Activated CD4-positive, CD25-positive, alpha-beta regulatory T cell (primary cell): ENCODE measurements at places on chromosomes 3 and 15.

DNA sequence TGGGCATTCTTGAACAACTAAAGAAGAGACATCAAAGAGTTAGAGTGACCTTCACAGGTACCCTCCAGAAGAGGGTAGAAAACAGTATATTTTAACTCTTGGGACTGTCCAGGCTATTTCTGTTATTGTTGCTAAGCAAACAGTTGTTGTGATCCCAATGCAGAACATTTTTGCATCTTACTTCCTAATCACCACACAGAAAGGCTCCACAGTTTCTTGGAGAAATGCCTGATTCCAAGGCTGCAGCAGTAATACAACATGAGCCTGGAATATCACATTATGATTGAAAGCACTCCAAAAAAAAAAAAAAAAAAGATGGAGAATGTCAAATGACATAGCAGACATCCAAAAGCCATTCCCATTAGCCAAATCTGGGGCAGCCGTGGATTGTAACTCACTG, 195.6 kb downstream of the CTNNB1 start:
- no peak for DNase-seq

DNA sequence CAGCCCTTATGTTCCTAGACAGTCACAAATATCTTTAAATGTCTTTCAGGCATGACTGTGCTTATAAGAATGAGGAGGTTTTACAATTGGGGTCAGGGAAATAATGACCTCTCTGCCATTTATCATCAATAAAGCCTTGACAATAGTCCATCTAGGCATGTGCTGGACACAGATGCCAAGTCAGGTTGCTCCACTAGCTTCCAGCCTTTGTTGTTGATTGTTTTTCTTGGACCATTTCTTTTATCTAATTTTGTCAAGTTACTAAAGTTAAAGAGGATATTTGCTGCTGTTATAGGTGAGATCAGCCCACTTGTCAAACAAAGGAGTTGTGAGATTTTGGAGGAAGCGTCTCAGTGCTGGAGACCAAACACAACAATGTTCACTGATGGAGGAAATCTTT, 628.0 kb downstream of the ROBO2 start:
- DNase-seq, result no peak

DNA sequence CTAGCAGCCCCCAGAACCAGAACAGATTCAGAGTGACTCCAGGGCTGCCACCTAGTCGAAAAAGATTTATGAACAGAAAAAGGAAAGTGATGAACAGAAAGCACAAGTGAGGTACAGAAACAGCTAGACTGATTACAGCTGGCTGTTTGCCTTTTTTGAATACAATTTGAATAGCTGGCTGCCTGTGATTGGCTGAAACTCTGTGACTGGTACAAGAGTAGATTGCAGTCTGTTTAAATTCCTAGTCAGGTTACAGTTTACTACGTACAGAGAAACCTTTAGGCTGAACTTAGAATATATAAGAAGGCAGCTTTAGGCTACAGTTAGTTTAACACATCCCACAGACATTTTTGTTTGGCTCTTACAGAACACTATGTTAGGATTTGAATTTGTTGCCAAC, 10.0 kb downstream of the CCDC13 start:
- no peak for DNase-seq

DNA sequence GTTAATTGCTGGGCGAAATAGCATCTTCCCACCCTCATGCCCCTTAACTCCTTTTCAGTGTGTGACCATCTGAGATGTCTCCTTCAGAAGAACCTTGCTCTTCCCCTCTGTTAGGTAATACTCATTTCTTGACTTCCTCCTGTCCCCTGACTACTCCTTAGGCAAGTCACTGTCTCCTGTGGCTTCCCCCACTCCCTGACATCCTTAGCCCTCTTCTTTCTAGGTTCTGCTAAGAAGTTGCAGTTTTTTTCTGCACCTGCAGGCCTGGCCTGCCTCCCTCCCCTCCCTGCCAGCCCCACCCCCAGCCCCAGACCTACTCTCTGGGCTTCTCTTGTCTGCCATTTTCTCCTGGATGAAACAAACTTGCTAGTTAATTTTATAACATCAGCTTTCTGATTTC, 15.2 kb upstream of the EID1 start:
- DNase-seq, result no peak

DNA sequence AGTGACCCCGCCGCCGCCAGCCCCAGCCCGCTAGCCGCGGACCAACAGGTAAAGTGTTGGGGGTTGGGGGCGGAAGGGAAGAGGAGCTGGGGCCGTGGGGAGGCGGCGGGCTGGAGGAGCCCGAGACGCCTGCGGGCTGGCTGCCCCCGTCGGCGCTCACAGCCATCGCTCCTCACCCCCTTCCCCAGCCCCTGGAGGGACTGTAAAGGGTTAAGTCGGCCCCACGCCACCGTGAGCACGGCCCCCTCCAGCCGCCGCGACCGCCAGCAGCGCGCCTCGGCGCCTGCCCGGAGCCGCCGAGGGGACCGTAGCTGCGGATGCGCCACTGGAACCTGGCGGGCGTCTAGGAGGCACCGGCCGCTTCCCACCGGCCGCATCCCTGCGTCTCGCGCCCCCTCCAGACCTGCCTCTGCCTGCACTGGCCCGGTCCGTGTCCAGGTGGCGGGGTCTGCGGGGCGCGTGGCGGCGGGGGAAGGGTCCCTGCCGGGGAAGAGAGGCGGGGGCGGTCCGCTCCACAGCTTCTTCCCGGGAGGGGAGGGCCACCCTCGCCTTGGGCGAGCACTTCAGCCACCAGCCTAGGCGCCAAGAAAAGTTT, 522 bp downstream of the MED12L start:
- DNase-seq, result no peak

DNA sequence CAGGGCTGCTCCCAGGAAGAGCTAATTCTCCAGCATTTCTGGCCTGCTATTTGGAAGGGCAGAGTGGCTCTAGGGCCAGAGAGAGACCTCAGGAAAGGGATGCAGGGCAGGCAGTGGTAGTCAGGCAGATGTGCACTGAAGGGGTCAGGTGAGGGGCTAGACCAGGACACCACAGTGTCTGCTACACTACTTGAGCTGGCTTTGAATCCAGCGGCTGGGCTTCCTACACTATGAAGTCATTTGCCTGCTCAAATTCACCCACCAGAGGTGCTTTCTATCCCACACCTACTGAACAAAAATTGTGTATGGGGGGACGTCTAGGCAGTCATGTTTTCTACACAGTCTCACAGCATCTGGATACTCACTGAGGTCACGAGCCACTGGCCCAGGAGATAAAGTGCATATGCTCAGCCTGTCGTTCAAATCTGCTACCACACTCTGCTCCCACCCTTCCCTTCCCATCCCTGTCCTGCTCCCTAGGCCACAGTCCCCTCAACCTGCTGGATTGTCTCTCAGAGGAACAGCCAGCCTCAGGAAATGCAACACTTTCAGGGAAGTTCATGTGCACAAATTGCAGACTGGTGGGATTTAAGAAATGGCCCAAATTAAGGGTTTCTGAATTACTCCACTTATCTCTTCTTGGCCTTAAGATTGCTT, 49.9 kb upstream of the SLC6A11 start:
- no peak for DNase-seq

DNA sequence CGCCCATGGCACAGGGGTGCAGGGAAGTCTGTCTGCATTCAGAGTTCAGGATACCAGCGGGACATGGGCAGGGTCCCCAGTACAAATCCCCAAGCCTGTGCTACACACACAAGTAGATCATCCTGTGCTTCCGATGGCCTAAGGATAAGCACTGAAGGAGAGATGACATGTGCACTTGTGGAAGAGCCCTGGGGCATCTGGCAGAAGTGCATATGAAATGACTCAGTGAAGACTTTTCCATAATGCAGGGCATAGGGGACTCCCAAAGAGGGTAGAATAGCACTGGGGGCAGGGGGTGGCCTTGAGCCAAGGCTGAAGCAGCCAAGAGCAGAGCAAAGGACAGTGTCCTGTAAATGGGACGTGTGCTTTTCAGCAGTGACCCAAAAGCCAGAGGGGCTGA, 22.9 kb downstream of the ADAMTS17 start:
- DNase-seq, result no peak

DNA sequence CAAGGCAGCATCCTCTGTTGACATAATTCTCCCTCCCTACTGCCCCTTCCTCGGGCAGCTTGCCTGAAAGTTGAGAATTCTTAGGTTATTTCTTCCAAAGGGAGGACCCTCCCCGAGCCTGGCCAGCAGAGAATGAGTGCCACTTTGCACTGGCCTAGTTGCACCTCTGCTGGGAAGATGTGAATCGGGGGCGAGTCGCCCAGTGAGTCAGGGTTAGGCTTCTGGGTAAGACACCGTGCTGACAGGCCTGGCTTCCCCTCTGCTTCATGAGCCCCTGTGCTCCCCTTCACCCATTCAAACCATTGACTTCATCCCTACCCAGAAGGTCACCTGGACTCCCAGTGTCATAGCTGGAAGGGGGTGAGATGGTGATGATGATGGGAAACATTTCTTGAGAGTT, 82.3 kb downstream of the AAGAB start:
- no peak for DNase-seq

DNA sequence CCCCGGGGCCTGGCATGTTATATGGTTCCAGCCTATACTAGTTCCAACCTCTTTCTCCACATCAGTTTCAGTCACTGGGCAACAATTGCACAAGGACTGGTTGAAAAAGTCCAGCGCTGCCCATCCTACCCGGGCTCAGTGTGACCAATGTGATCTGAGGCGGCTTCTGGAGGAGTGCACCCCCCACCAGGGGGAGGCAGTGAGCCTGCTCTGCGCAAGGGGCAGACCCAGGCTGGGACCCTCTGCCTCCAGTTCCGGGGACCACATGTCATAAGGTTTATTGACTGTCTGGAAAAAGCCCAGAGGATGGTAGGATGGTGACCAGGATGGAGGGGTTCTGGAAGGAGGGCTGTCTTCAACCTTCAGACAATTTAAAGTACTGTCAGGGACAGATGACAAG, 25.6 kb upstream of the NR2E3 start:
- DNase-seq, result no peak

GRCh38 chr15:85584872-85585271, 204.5 kb downstream of the AKAP13 start:
- no peak for DNase-seq

GRCh38 chr15:70046679-70047369, 50.9 kb downstream of the TLE3 start:
- no peak for DNase-seq

DNA sequence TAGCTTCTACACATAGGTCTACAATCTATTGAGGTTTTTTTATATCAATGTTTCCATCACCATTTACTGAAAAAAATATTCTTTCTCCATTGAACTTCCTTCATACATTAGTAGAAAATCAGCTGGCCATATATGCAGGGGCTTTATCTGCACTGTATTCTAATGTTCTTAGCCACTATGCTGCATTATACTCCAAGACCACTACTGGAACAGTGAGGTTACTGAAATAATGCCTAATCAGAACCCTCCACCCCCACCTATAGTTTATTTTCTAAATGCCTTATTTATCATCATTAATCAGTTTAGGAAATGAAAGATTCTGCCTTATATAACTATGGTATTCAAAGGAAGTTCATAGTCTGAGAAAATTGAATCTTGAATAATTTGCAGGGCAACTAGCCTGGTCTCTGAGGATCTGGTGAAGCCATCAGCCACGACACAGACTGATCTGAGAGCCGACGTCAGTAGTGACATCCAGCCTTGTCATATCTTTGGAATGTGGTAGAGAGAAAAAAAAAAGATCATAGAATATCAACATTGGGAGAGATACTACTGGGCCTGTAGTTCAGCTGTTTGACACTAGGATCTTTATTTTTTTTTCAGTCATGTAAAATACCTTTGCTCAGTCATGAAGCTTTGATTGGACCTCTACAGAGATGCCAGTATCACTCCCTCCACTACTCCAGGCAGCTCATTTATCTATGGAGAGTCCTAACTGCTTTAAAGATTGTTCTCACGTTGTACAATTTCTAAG, 66.6 kb downstream of the P3H2 start:
- no peak for DNase-seq

- DNase-seq, result no peak
Observed at GRCh38 chr3:78139166-78139565, 1099.3 kb downstream of the ROBO2 start.

GRCh38 chr3:133578548-133579191, 5.2 kb downstream of the CDV3 start:
- no peak for DNase-seq

GRCh38 chr3:44960387-44961026, 15.5 kb downstream of the ZDHHC3 start:
- DNase-seq, result no peak

DNA sequence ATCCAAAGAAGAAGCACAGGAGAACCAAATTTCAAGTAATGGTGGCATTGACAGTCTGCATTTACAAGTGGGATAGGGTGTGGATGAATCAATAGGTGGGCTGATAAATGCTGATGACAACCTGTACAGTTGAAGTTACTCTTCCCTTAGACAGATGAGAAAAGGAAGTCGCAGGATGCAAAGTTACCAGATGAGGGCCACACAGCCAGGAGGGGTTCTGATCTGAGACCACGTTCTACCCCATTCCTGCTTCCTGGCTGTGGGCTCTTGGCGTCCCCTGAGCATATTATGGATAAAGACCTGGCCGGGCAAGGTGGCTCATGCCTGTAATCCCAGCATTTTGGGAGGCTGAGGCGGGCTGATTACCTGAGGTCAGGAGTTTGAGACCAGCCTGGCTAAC, 104.6 kb downstream of the EOMES start:
- no peak for DNase-seq

GRCh38 chr15:57382969-57383368, 6.7 kb downstream of the CGNL1 start:
- no peak for DNase-seq

DNA sequence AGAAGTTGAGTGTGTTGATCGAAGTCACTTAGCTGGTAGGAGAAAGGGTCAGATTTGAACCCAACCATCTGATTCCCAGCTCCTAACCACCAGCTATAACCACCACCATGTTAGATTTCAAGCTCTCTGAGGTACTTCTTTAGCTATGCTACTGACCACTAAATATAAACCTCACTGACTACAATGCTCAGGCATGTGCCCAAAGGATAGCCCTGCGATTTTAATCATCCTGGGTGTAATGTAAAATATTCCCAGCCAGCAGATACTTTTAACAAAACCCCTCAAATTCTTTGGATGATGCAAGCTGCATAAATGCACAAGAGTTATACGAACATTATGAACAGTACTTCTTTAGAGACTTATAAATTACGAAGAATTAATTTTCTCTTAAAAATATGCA, 115.2 kb upstream of the TSC22D2 start:
- no peak for DNase-seq

DNA sequence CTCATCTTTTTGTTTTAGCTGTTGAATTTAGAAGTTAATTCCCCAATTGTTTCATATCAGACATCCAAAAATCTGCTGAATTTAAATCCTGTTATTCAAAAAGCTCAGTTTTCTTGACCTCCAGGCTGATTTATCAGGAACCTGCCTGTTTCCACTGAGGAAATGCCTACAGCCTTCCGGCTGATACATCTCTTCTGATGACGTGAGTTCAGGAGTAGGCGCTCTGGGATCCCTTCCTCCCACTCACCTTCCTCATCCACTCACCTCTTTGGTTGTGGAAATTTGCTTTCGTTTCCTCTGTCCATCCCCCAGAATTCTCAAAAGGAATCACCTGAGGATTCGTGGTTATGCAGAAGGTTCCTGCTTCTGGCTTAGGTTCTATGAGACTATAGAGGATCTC, 55.4 kb upstream of the ALDH1A3 start:
- DNase-seq, result no peak

DNA sequence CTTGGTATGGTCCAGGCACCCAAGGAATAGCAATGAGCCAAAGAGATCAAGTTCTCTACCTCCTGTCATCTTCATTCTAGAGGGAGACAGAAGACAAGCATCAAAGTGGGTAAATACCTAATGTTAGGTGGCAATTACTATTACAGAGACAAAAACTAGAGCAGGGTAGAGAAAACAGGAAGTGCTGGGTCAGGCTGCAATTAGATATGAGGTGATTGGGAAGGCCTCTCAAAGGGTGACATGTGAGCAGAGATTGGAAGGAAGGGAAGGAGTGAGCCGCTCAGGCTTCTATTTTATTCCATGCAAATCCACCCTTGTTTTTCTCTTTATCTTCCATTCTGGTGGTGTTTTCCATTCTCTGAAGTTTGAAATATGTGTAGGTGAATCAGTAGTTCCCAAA, 37.4 kb downstream of the EBLN2 start:
- DNase-seq, result no peak
